ENCODE measurements at places on chromosomes 11 and 22. TPM values are rescaled to one million over a fixed set of nuclear protein-coding genes. Genes with fewer than 3 reads are reported as not detected.

DNA sequence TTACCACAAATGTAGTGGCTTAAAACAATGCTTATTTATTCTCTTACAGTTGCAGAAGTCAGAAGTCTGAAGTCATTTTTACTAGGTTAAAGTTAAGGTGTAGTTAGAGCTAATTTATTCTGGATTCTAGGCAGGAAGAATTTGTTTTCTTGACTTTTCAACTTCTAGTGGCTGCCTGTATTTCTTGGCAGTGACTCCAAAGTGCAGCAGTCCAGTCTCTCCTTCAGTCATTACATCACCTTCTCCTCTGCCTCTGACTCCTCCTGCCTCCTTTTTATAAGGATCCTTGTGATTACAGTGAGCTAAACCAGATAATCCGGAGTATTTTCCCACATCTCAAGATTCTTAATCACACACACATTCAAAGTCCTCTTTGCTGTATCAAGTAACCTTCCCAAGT, 581.4 kb downstream of the KCNA4 start:
- no peak for DNase-seq

GRCh38 chr11:18770479-18771125, 21.0 kb downstream of the PTPN5 start:
- DNase-seq: no peak

DNA sequence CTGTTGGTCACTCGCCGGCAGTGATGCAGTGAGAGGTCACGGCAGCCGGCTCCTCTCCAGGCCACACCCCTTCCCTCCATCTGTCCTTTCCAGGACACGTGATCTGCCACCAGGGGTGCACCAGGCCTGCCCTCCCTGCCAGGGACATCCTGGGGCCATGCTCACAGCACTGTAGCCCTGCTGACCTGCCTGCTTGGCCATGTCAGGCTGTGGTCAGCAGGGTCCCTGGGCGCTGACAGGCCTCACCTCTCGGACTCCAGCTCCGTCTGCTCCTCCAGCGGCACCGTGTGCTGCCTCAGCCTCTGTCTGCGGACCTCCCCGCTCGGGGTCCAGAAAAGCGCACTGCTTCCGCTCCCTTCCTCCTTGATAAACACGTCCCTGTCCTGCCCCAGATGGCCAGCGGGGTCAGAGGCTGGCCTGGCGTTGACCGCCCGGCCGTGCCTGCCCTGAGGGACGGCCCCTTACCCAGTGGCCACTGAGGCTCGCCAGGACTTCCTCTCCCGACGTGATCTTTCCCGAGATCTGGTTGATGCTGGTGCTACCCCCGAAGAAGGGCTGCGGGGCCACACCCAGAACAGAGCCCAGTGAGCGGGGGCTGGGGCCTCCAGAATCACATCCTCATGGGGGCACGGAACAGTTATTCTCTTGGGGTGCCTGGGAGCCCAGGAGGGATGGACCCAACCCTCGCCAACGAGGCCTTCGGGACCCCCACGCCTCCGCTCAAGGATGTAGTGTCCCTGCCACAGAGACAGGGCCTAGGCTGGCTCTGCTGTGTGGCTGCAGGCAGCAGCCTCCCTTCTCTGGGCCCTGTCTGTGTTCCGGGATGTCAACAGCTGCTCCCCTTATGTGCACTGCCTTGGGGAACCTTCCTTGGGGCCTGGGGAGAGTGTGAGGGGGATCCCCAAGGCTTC, 36.3 kb upstream of the CARS1 start:
- DNase-seq: no peak

DNA sequence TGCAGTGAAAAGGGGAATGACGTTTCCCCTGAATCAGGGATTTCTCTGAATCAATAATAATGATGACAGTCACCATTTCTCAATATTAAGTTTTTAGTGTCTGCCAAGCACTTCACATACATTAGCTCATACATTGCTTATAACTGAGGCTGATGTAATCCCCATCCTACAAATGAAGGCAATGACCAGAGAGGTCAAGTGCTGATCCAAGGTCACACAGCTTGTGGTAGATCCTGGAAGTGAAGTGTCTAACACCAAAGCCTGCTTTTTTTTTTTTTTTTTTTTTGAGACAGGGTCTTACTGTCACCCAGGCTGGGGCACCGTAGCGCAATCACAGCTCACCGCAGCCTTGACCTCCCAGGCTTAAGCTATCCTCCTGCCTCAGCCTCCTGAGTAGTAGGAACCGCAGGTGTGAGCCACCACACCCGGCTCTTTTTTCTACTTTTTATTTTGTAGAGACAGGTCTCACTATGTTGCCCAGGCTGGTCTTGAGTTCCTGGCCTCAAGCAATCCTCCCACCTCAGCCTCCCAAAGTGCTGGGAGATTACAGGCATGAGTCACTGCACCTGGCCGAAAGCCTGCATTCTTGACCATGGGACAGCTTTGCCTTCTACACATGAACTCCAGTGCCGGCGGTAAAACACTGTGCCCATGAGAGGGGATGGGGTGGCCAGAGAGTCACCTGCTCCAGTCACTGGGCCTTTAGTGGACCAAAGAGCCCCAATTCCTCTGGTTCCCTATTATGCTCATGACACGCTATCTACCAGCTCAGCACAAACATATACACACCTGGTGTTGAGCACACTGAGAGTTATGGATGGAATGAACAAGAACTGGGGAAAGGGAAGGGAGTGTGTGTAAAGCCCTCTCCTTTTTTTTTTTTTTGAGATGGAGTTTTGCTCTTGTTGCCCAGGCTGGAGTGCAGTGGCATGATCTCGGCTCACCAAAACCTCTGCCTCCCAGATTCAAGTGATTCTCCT, 17.4 kb downstream of the ARHGAP1 start:
- DNase-seq: no peak

DNA sequence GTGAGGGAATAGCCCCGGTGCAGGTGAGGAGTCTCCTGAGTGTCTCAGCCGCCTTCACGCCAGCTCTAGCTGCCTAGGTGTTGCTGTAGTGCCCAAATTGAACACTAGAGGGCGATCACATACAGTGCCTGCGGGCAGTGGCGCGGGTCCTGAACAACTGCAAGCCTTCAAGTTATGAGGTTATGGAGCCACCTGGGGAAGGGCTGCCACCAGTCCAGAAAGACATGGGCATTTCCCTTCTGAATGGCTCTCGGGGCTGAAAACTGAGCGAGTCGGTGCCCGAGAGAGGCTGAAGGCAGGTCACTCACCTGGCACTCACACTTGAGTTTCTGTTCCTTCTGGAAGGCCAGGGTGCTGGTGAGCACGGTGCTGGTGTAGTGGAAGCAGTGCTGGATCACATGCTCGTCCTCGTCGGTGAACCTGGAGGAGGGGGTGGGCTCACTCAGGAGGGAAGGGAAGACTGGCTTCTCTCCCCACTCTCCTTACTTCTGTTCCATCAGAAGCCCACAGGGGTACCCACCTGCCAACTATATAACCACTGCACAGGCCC, 88.4 kb downstream of the PDE2A start:
- DNase-seq: peak; percentile 69

GRCh38 chr22:43269246-43269645, 73.9 kb downstream of the SCUBE1 start:
- DNase-seq: peak; percentile 35

DNA sequence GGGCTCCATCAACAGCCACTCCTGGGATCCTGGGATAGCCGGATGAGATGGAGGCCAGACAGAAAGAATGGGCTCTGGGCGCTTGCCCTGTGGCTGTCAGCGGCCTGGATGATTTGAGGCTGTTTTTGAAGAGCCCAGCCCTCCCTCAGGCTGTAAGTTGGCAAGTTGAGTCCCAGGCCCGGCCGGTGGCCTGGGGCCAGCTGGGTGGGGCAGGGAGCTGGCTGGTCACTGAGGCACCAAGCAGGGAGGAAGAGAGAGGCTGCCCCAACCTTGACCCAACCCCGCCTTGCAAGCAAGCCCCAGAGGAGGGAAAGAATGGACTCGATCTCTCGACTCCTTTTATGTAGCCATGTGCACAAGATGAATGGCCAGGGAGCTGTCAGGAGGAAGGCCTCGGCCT, 34.9 kb downstream of the RIBC2 start:
- DNase-seq: no peak

DNA sequence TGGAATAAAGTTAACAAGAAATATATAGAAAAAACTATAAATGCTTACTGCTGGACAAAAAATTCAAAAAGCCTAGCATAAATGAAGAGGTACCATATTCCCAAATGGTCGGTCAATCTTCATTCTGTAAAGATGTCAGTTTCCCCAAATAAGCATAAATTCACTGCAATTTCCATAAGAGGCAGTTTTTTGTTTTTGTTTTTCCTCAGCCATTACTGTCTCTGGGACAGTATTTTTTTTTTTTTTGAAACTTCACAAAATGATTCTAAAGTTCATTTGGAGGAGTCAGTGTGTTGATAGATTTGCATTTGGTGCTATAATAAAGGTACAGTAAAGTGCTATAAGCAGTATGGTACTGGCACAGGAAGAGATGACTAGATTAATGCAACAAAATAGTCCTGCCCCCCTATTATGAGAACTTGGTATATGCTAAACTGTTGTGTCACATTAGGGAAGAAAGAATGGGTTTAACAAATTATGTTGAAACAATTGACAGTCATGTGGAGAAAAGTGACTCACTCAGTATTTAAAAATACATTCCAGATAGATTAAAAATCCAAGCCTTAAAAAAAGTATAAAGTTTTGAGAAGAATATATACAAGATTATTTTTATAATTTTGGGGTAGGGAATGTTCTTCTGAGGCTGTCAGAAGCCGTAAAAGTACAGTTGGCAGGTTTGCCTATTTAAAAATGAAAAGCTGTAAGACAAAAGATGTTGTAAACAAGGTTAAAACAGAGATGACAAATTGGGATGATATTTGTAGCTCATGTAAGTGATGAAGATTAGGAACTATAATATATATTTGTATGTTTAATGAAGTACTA, 2.6 kb upstream of the FTH1 start:
- DNase-seq: no peak

GRCh38 chr22:17570851-17571631, 7.7 kb downstream of the SLC25A18 start:
- no peak for DNase-seq

- no peak for DNase-seq
These were observed 11.2 kb downstream of the PEX26 start for GRCh38 chr22:18088825-18089568.

DNA sequence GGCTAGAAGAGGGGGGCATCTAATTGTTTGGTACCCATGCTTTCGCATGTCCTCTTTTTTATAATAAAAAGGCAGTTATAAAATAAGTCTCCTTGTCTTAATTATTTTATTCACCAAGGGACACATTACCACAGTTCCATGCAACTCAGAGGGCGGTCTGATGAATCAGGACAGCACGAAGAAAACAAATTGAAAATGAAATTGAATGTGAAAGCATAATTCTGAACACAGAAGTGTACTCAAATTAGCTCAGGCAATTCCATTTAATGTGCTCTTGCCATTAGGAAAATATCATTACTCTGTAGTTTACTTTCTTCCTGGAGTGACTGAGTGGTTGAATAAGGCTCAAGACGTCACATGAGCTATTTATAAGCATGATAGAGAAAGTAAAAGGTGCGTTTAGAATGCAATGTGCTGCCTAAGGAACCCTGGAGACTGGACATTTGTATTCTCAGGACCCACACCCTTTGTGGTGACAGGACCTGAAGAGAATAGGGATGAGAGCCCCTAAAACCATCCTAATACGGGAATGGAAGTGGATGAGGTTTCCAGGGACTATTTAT, 59.6 kb downstream of the MTNR1B start:
- DNase-seq: no peak

GRCh38 chr22:23652286-23652685, 20.2 kb upstream of the DRICH1 start:
- no peak for DNase-seq

DNA sequence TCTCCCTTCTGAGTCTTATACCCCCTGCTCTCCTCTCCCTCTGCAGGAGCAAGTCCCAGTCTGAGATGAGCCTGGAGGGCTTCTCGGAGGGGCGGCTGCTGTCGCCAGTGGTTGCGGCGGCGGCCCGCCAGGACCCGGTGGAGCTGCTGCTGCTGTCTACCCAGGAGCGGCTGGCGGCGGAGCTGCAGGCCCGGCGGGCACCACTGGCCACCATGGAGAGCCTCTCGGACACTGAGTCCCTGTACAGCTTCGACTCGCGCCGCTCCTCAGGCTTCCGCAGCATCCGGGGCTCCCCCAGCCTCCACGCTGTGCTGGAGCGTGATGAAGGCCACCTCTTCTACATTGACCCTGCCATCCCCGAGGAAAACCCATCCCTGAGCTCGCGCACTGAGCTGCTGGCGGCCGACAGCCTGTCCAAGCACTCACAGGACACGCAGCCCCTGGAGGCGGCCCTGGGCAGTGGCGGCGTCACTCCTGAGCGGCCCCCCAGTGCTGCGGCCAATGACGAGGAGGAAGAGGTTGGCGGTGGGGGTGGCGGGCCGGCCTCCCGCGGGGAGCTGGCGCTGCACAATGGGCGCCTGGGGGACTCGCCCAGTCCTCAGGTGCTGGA, 8.8 kb upstream of the MYRF start:
- no peak for DNase-seq

GRCh38 chr11:31863170-31863832, 52.2 kb upstream of the PAX6 start:
- DNase-seq: no peak

DNA sequence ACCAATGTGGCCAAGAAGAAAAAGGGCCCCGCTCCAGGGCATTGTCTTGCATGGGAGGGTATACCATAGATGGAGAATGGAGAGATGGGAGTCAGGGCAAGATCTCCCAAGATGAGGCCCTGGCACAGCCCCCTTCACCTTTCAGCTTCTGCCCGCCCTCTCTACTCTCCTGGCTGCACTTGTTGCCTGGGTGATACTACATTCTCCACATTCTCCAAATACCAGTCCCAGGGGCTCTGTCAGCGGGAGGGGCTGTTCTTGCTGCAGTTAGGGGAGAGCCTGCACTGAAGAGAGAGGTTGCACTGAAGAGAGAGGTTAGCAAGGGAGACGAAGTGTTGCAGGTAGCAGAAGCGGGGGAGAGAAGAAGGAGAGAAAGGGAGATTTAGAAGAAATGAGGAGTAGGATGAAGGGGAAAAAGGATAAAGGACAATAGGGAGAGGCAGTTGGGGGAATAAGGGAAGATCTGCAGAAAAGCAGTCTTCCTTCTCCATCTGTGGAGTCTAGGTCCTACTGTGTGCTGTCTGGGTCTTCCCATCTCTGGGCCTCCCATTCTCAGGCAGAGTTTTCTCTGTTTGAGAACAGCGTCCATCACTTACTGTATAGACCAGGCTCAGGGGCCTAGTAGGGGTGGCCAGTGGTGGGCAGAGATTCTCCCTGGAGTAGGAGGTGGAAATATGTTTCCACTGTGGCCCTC, 8.0 kb downstream of the PHLDB1 start:
- DNase-seq: no peak

LAYN gene
- total RNA-seq: 4.4 TPM

KLHL35 gene
- 9.4 TPM for total RNA-seq

GNAZ gene
- 25.5 TPM for total RNA-seq

TOB2 gene
- 50.8 TPM for total RNA-seq

IGLL1 gene
- total RNA-seq: not detected

PGA5 gene
- total RNA-seq: not detected

PHOX2A gene
- 5.6 TPM for total RNA-seq

PANX3 gene
- total RNA-seq: not detected

SLC17A6 gene
- total RNA-seq: 1.4 TPM

MUC5AC gene
- total RNA-seq: not detected

TMEM191B gene
- total RNA-seq: 1.0 TPM
